Glutamatergic neuron (in vitro differentiated cells): ENCODE measurements at places on chromosomes 16 and 17. TPM values are rescaled to one million over a fixed set of nuclear protein-coding genes. Genes with fewer than 3 reads are reported as not detected.

EPOP gene
- 2.0 TPM for total RNA-seq

RASD1 gene
- total RNA-seq, result 140 TPM

POLR3K gene
- 10.2 TPM for total RNA-seq

C17orf100 gene
- 4.6 TPM for total RNA-seq

ZNF750 gene
- total RNA-seq, result 1.4 TPM

LHX1 gene
- 2.6 TPM for total RNA-seq

GRCh38 chr17:49783071-49783715 is 5.3 kb upstream of the KAT7 start:
- DNase-seq, result no peak
- peak overlapping the region; percentile 93 for H3K27ac ChIP-seq
- peaks cover 6% of the 10 kb centered on the region for H3K27me3 ChIP-seq
- H3K36me3 ChIP-seq, result no peaks in the 10 kb centered on the region
- peak overlapping the region; percentile 73 for H3K4me3 ChIP-seq

- no peak for DNase-seq
- H3K4me3 ChIP-seq, result no peak overlapping the region
- H3K36me3 ChIP-seq, result no peaks in the 10 kb centered on the region
- H3K4me1 ChIP-seq, result peaks cover 51% of the 10 kb centered on the region
- H3K27me3 ChIP-seq, result peaks cover 16% of the 10 kb centered on the region
Measured at GRCh38 chr17:47987240-47987835, 16.4 kb downstream of the CDK5RAP3 start.

DNA sequence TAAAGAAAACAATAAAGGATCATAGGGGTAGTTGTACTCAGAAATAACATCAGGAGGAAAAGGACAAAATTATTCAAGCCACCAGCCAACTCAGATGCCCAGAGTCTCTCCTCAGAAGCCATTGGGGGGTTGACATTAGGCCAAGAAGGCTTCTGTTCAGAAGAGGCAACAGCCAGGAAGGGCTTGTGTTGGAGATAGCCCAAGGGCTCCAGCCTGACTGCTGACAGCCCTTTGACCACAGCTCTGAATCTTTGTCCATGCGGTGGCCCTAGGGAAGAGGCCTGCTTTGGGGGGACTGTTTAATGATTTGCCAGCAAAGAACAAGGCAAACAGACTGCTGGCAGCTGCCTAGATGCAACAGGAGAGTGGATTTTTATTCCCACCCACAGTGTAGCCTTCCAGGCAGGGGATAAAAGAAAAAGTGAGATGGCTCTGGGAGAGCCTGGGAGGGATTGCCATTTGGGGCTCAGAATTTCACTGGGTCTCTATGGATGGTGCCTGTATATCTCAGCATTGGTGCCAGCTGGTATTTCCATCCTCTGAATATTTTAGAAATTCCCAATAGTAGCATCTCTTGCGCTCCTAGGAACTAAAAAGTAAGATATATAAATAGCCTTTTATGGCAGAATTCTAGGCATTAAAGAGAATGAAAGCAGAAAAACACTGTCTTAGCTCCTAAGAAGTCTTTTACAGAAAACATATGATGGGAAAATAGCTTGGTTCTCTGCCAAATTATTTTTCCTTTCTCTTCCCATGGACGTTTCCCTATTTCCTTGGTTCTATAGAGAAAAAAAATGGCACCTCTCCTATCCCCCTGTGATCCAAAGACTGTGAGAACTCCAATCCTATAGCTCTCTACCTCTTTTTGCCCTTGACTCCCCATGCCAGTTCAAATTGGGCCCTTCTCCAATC is 29.4 kb upstream of the SUPT4H1 start:
- no peak for DNase-seq
- H3K27me3 ChIP-seq, result no peaks in the 10 kb centered on the region
- H3K4me1 ChIP-seq, result peaks cover 5% of the 10 kb centered on the region
- no peak overlapping the region for H3K4me3 ChIP-seq
